ENCODE measurements at places on chromosomes 6 and 20. TPM values are rescaled to one million over a fixed set of nuclear protein-coding genes. Genes with fewer than 3 reads are reported as not detected.

- DNase-seq: no peak
These were observed 322.9 kb upstream of the TFAP2D start for GRCh38 chr6:50390416-50390815.

Gene TAF4
- total RNA-seq: 5.1 TPM

Gene VWA7
- 3.2 TPM for total RNA-seq

GRCh38 chr6:131122007-131122406, 13.3 kb upstream of the AKAP7 start:
- no peak for DNase-seq
